ENCODE measurements at places on chromosomes 2 and 18. TPM values are rescaled to one million over a fixed set of nuclear protein-coding genes. Genes with fewer than 3 reads are reported as not detected.
A peak's percentile ranks its signal among the peaks of the same experiment; 100 is the strongest.

Gene NAT8
- total RNA-seq: not detected

DNA sequence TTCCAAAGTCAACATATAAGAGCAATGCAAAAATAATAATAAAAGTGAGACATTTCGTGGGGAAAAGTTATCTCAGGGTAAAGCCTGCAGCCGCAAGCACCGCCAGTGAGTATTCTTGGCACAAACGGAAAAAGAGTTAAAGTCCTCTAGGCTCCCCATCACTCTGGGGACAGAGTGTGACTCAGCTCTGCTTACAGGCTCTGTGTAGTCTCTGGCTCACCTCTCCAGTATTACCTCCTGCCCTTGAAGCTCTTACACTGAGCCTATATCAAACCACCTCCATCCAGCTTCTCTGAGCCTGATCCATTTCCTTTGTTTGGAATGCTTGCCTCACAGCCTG lies 55.5 kb downstream of the MTHFD2 start:
- DNase-seq: no peak
- H3K4me1 ChIP-seq: no peaks in the 10 kb centered on the region
- no peaks in the 10 kb centered on the region for H3K27me3 ChIP-seq
- H3K36me3 ChIP-seq: no peaks in the 10 kb centered on the region
- H3K27ac ChIP-seq: no peak overlapping the region
- no peak overlapping the region for H3K4me3 ChIP-seq

- H3K4me3 ChIP-seq: no peak overlapping the region
- no peaks in the 10 kb centered on the region for H3K4me1 ChIP-seq
- DNase-seq: no peak
- no peaks in the 10 kb centered on the region for H3K36me3 ChIP-seq
- H3K27ac ChIP-seq: no peak overlapping the region
Measured at GRCh38 chr18:30903566-30903965, 139.0 kb downstream of the DSC3 start.

DNA sequence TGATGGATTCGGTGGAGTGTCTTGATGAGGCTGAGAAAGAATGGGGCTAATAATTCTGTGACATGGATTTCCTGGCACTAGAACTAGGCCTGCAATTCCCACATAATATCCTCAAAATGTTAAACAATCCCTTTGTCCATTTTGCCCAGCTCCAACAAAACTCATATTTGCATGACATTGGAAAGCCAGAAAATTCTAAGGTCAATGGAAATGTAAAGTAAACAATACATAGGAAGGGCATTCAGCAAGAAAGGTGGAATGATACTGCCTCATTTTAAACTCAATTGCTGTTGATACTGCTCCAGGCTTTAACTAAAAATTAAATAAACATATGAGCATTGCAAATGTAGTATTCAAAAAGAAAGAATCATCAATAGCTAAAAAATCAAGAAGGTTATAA lies 434.8 kb upstream of the SLC8A1 start:
- H3K27ac ChIP-seq: no peak overlapping the region
- no peaks in the 10 kb centered on the region for H3K36me3 ChIP-seq
- H3K27me3 ChIP-seq: no peaks in the 10 kb centered on the region
- H3K4me3 ChIP-seq: no peak overlapping the region

DNA sequence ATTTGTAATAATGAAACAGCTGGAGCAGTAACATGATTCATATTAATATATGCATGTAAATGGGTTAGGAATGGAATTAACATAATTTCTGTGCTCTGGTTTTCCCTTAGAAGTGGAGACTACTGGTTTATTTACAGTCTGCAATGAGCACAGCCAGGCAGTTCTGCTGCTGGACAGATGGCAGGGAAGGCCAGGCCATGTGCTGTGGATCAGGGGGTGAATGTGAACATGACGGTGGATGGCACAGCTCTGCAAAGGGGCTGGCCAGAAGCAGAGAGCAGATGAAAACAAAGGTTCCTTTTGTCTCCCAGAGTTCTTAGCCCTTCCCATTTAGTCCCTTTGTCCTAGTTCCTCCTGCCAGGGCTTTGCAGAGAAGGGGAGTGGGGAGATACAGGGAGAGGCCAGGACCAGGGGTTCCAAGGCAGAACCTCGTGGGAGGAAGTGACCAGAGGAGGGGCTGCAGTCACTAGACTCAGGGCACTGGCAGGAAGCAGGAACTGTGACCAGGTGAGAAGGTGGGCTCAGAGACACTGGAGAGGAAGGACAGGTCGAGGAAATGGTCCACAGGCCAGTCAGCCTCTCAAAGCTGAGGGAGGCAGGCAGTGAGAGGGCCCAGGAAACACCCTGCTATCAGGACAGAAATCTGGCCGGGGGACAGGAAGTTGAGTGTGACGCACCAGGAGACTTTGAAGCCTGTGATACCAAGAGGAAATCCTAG lies 112.9 kb upstream of the ATP8B1 start:
- no peaks in the 10 kb centered on the region for H3K36me3 ChIP-seq
- H3K27me3 ChIP-seq: no peaks in the 10 kb centered on the region
- no peak overlapping the region for H3K4me3 ChIP-seq
- no peaks in the 10 kb centered on the region for H3K4me1 ChIP-seq
- H3K27ac ChIP-seq: no peak overlapping the region
- DNase-seq: no peak

GRCh38 chr2:21774691-21775368 lies 651.1 kb downstream of the TDRD15 start:
- no peaks in the 10 kb centered on the region for H3K36me3 ChIP-seq
- H3K27me3 ChIP-seq: no peaks in the 10 kb centered on the region
- no peak overlapping the region for H3K27ac ChIP-seq
- DNase-seq: no peak
- H3K4me1 ChIP-seq: no peaks in the 10 kb centered on the region
- no peak overlapping the region for H3K4me3 ChIP-seq

DNA sequence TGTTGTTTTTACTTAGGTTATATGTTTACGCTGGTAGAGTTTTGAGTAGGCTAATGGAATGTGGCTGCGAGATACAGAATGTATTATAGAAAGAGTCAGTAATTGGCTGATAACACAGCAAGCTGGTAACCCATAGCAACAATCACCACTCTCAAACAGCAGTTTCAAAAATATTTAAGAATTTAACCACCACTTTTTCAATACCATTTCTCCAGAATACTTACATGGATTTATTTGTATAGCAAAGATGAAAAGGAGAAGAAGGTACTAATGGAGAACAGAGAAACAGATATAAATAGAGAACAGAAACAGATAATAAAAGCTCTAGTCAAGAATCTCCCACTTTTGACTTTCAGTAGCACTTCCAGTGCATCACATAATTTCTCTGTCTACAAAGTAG lies 188.3 kb upstream of the SLC39A10 start:
- no peaks in the 10 kb centered on the region for H3K36me3 ChIP-seq
- H3K4me1 ChIP-seq: no peaks in the 10 kb centered on the region
- no peaks in the 10 kb centered on the region for H3K27me3 ChIP-seq
- no peak overlapping the region for H3K4me3 ChIP-seq

DNA sequence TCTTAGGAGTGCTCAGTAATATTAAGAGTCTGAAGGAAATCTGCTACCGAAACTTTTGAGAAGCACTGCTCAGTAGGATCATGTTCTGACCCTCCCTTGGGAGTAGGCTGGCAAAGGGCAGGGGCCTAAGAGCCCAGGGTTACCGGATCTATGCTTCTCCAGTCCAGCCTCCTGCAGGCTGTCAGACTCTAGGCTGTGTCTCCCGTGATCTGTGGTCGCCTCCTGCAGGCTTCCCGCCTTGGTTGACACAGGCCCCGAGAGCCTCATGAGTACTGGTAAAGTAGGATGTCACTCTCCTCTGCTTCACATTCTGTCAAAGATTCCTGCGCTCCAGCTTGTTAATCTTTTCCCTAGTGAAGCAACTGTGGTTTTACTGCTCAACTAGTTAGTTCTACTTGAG lies 647.8 kb upstream of the RAB6C start:
- H3K27me3 ChIP-seq: no peaks in the 10 kb centered on the region
- no peaks in the 10 kb centered on the region for H3K4me1 ChIP-seq
- no peak for DNase-seq
- no peaks in the 10 kb centered on the region for H3K36me3 ChIP-seq
- no peak overlapping the region for H3K27ac ChIP-seq

Gene NR4A2
- 0.97 TPM for total RNA-seq

Gene CROCC2
- total RNA-seq: not detected

Gene TUBA4B
- total RNA-seq: not detected

DNA sequence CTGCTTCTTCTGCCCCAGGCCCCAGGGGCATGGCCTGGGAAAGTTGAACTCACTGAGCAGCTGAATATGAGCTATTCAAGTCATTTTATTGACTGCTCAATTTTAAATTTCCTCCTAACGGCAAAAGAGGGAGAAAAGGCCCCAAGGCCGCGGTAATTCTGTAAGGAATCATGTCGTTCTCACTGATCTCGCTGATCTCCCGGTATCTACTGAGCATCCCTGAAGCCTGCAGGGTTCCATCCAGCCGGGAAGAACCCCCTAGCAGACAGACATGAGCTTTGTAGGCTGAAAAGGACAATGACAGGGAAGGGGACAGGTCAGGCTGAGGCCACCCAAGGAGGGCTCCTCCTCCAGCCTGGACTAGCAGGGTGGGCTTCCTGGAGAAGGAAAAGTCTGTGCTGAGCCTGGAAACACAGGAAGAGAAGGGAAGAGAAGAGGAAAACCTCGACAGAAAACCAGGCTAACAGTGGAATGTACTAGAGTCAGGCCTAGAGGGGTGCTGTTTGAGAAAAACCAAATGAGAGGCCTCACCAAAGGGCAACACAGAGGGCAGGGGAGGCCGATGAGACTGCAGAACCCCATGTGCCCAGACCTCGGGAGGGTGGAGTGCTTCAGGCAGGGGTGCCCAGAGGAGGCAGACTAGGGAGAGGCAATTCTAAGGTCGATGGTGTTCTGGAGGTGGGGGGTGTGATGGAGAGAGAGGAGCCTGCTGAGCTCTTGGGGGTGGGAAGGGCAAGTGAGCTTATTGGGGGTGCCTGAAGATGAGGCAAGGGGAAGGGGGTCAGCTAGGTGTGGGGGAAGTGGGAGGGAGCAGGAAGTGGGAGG lies 2.9 kb upstream of the NPPC start:
- no peaks in the 10 kb centered on the region for H3K27me3 ChIP-seq
- DNase-seq: no peak
- no peak overlapping the region for H3K27ac ChIP-seq
- H3K4me3 ChIP-seq: no peak overlapping the region
- no peaks in the 10 kb centered on the region for H3K4me1 ChIP-seq

GRCh38 chr2:201450954-201451291 lies 335 bp downstream of the TRAK2 start:
- H3K36me3 ChIP-seq: no peaks in the 10 kb centered on the region
- peak overlapping the region; percentile 86 for H3K4me3 ChIP-seq
- peaks cover 27% of the 10 kb centered on the region for H3K4me1 ChIP-seq
- peak overlapping the region; percentile 94 for H3K27ac ChIP-seq
- no peaks in the 10 kb centered on the region for H3K27me3 ChIP-seq
- DNase-seq: no peak

Gene XDH
- 1.4 TPM for total RNA-seq

Gene TGIF1
- total RNA-seq: 103 TPM

GRCh38 chr2:108612153-108612513 lies 77.9 kb downstream of the LIMS1 start:
- no peaks in the 10 kb centered on the region for H3K27me3 ChIP-seq
- no peaks in the 10 kb centered on the region for H3K36me3 ChIP-seq
- no peak for DNase-seq

DNA sequence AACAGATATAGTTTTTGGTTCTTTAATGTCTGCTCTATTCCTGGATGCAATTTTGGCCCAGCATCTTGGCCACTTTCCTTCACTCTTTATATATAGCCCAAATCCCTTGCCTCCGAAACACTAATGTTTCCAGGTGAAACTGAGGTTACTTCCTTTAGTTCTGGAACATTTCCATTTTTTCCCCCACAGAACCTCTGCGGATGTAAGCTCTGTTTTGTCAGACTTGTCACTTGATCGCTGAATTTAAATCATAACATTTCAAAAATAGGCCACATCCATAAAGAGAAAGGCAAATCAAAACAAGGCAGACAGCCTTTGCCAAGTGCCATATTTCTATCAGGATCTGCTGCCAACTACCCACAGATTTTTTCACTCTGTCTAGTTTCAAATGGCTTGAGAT lies 115.1 kb downstream of the ANKRD44 start:
- no peaks in the 10 kb centered on the region for H3K36me3 ChIP-seq
- H3K27ac ChIP-seq: no peak overlapping the region
- DNase-seq: no peak
- H3K27me3 ChIP-seq: no peaks in the 10 kb centered on the region
- no peaks in the 10 kb centered on the region for H3K4me1 ChIP-seq
- no peak overlapping the region for H3K4me3 ChIP-seq

Gene CNTNAP5
- total RNA-seq: 0.07 TPM

- no peaks in the 10 kb centered on the region for H3K36me3 ChIP-seq
- no peak overlapping the region for H3K4me3 ChIP-seq
Measured at GRCh38 chr18:51622702-51623101, 425.2 kb upstream of the MEX3C start.

DNA sequence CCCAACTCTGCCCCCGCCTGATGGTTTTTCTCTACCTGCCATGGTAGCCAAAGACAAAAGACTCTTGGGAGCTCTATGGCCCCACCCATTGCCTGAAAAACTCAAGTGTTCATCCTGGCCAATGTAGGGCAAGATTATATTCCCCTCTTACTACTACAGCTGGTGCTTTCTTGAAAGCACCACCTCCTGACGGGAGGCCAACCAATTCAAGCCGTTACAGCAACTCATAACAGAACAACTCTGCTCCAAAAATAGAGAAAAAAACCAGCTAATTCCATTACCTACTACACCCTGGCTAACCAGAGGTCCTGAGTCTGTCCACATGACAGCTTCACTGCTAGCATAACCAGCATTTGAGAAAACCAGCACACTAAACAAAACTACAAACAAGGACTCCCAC lies 127.5 kb upstream of the GAREM1 start:
- H3K36me3 ChIP-seq: no peaks in the 10 kb centered on the region
- H3K27me3 ChIP-seq: no peaks in the 10 kb centered on the region
- H3K4me1 ChIP-seq: no peaks in the 10 kb centered on the region

Gene ALK
- not detected for total RNA-seq

DNA sequence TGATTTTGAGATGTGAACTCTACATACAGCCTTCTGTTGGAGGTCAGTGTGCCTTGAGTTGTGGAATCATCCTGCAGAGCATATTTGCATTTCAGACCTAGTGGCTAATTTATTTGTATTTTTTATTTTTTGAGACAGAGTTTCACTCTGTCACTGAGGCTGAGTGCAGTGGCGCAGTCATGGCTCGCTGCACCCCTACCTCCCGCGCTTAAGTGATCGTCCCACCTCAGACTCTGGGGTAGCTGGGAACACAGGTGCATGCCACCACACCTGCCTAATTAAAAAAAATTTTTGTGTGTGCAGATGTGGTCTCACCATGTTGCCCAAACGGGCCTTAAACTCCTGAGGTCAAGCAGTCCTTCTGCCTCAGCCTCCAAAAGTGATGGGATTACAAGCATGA lies 104.4 kb downstream of the ASXL3 start:
- DNase-seq: no peak
- no peaks in the 10 kb centered on the region for H3K36me3 ChIP-seq
- no peak overlapping the region for H3K4me3 ChIP-seq
- H3K4me1 ChIP-seq: no peaks in the 10 kb centered on the region
- H3K27me3 ChIP-seq: no peaks in the 10 kb centered on the region
- no peak overlapping the region for H3K27ac ChIP-seq

Gene NCOA1
- 34.7 TPM for total RNA-seq

Gene USP37
- total RNA-seq: 18.6 TPM

Gene SLC9A4
- 1.4 TPM for total RNA-seq

Measured in Caco-2 (cell line).